Right renal cortex interstitium (tissue), 3 donors: ENCODE measurements at places on chromosomes 13 and 19.

DNA sequence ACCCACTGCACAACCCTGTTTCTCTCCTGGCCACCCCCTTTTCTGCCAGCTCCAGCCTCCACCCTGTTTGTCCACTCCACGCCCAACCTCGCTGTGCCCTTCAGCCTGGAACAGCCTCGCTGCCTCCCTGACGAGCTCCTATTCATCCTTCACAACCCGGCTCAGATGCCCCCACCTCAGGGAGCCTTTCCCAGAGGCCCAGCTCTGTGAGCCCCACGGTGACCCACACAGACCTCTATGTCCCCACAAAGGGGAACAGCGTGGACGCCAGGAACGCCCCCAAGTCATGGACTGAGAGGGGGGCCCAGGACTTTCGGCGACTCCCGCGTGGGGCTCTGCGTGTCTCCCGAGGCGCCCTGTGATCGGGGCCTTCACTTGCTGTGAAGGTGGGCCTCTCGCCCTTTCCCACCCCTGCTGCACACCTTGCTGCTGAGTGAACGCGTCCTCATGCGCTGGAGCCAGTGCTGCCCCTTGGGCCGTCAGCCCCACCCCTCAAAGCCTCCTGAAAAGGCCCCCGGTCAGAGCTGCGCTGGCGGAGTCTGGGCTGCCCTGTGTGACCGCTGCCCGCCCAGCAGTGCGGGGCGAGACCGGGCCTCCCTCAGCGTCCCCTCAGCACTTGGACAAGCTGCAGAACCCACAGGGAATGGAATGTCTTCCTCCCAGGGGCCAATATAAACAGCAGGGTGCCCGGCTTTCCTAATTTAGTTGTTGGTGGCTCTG lies 40.0 kb downstream of the ADPRHL1 start:
- DNase-seq, result no peak

DNA sequence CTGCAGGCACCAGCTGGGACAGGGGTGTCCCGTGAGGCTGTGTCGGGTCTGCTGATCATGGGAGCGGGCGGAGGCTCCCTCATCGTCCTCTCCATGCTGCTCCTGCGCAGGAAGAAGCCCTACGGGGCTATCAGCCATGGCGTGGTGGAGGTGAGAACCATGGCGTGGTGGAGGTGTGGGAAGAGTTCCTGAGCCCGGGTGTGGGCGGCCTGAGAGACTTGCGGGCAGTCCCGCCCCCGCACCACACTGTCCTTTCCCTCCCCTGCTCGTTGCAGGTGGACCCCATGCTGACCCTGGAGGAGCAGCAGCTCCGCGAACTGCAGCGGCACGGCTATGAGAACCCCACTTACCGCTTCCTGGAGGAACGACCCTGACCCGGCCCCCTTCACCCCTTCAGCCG lies 10.7 kb downstream of the APLP1 start:
- DNase-seq, result no peak

DNA sequence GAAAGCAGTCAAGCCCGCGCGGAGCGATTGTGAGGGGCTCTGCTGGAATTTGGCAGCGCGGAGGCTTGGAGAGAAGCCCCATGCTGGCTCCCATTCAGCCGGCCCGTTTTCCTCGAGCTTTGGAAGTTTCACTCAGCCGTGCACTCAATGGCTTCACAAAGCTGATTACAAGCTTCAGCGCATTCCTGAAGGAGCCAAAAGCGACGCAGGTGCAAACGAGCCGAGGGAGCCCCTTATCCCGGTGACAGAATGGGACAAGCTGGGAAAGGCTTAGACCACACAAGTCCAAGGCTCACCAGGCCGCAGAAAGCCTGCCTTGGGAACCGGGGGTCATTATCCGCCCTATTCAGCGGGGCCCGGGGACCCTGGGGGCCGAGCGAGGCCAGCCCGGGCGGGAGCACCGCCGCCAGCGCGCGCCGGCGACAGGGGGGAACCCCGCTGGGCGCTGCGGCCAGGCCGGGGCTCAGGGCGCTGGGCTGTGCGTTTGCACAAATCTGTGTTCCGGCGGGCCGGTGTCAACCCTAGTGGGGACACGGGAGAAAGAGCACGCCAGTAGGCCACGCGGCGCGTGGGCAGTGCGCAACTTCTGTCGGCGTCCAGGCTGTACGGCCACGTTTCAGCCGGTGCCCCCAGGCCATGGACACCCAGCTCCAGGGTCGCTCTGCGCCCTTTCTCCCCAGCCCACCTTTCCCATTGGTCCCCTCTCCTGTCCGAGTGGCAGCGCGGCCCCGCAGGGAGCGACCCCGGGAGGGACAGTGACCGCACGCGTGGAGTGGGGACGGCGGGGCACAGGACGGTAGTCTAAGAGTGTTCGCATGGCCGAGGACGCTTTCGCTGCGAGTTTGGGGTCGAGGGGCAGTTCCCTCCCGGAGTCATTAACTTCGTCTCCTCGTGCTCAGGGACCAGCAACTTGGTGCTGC lies 37.3 kb downstream of the SOX1 start:
- DNase-seq, result no peak

GRCh38 chr19:29547981-29548380 lies 22.2 kb downstream of the VSTM2B start:
- no peak for DNase-seq

- peak; percentile 40 for DNase-seq
Measured at GRCh38 chr19:44848036-44848811, 2.1 kb downstream of the NECTIN2 start.

DNA sequence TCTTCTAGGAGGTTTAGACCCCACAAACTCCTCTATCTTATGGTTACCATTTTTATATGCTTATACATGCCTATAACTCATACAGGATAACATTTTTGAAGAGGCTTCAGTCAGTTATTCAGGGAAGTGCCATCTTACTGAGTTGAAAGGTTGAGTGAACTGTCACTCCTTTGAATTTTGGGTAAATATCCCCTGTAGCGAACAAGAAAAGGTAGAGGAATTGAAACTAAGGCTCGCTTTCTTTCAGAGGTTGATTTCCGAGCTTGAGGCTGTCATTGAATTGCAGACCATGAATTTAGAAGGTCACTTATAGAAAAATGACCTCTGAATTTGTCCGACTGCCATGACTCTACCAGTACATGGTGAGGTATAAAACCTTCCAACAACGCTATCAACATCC lies 35.1 kb downstream of the MICU2 start:
- no peak for DNase-seq

GRCh38 chr19:804419-805165 lies 7.3 kb downstream of the PTBP1 start:
- no peak for DNase-seq

DNA sequence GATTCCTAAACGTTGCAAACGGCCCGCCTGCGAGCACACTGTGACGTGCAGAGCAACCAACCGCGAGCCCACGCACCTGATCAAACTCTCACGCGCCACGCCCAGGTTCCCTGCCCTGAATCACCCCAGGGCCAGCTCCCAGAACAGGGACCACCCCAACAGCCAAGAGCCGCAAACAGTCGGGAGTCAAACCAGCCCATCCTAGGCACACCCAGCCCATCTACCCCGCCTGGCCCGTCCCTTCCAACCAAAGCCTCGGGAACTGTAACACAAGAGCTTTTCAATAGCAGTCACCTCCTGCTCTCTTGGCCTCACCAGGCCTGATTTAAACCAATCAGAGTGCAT lies 8.9 kb downstream of the PIP5K1C start:
- no peak for DNase-seq

GRCh38 chr13:103246581-103247200 lies 180.5 kb upstream of the SLC10A2 start:
- DNase-seq, result no peak

GRCh38 chr13:88526186-88526852 lies 855.1 kb downstream of the SLITRK5 start:
- no peak for DNase-seq

DNA sequence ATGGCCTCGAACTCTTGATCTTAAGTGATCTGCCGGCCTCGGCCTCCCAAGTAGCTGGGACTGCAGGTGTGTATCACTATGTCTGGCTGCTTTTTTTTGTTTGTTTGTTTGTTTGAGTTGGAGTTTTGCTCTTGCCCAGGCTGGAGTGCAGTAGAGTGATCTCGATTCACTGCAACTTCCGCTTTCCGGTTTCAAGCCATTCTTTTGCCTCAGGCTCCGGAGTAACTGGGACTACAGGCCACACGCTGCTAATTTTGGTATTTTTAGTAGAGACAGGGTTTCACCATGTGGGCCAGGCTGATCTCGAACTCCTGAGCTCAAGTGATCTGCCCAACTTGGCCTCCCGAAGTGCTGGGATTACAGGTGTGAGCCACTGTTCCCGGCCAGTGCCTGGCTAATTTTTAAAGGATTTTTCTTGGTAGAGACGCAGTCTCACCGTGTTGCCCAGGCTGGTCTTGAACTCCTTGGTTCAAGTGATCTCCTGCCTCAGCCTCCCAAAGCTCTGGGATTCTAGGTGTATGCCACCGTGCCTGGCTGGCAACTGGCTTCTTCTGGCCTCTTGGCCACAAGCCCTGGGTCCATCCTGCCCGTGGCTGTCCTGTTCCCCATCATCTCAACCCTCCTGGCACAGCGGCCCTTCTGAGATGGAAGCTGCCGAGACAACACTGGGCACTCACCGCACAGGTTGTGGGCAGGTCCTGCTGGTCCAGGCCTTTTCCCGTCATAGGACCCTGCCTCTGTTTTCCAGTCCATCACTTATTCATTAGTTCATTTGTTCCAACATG lies 11.5 kb downstream of the TECR start:
- DNase-seq, result no peak

DNA sequence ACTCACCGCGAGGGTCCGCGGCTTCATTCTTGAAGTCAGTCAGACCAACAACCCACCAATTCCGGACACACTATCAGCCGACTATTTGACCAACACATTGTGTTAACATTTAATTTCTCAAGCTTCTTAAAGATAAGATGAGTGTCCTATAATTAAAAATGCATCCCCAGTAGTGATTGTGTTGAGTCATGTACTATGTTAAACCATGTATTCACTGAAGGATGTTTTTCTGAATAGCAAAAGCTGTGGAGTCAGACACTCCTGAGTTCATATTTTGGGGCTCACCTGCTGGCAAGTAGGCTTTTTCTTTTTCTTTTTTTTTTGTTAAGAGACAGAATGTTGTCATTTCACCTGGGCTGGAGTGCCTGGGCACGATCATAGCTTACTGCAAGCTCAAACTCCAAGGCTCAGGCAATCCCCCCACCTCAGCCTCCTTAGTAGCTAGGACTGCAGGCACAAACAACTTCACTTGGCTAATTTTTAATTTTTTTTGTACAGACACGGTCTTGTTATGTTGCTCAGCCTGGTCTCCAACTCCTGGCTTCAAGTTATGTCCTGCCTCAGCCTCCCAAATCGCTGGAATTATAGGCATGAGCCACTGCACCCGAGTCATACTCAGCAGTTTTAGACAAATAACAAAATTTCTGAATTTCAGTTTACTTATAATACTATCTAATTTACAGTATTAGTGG lies 606.9 kb downstream of the PCDH9 start:
- DNase-seq, result no peak

DNA sequence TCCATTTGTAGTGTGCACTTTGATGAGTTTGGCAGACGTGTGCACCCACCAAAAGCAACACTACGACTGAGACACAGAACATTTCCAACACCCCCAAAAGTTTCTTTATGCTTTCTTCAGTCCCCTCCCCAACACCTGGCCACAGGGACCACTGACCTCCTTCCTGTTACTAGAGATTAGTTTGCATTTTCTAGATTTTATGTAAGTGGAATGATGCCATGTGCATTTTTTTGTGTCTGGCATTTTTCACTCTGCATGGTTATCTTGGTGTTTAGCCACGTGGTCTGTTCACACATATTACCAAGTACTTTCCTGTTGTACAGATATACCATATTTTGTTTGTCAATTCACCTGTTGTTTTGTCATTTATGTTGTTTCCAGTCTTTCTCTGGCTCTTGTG lies 44.6 kb upstream of the URI1 start:
- DNase-seq, result no peak

DNA sequence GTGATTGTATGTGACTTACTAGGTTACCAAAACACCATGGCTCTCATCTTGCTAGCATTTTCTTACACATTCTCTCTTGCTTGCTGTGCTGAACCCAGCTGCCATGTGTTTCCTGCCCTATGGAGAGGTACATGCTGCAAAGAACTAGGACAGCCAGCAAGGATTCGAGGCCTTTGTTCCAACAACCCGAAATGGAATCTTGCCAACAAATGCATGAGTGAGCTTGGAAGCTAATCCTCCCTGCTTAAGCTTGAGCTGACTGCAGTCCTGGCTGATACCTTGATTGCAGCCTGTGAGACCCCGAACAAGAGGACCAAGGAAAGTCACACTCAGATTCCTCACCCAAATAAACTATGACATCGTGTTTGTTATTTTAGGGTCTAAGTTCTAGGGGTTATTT lies 651.2 kb downstream of the SLITRK6 start:
- DNase-seq, result peak; percentile 25

GRCh38 chr13:76454991-76455390 lies 431.2 kb downstream of the KCTD12 start:
- DNase-seq, result no peak

- no peak for DNase-seq
Measured at GRCh38 chr13:79194727-79195126, 211.3 kb downstream of the RBM26 start.

GRCh38 chr19:48512504-48513288 lies 1.1 kb upstream of the LMTK3 start:
- no peak for DNase-seq

DNA sequence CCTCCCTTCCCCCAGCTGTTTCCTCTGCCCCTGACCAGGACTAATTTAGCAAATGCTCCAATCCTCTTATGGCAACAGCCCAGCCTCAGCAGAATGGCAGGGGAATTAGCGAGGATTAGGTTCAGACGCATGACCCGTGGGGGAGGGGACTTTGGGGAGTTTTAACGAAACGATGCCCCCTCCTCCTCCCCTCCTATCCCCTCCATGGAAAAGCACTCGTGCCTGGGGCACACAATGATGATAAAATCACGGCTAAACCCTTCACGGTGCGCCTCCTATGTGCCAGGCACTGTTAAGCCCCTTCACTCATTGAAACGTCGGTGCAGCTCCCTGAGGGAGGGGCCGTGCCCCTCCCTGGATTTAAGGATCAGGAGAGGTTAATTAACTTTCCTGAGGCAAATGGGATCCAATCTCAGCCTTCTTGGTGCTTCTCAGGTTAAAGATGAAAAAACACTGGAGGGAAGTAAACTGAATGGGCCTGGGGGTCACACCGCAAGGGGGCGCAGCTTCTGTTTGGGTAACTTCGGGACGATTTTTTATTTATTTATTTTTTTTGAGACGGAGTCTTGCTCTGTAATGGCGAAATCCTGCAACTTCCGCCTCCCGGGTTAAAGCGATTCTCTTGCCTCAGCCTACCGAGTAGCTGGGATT lies 10.1 kb upstream of the TPRX2 start:
- DNase-seq, result no peak

- no peak for DNase-seq
Measured at GRCh38 chr13:79404985-79405384, 1.1 kb downstream of the RBM26 start.

- no peak for DNase-seq
Measured at GRCh38 chr19:53873773-53874605, 6.3 kb downstream of the MYADM start.

GRCh38 chr13:99039718-99040280 lies 61.9 kb upstream of the DOCK9 start:
- DNase-seq, result no peak

DNA sequence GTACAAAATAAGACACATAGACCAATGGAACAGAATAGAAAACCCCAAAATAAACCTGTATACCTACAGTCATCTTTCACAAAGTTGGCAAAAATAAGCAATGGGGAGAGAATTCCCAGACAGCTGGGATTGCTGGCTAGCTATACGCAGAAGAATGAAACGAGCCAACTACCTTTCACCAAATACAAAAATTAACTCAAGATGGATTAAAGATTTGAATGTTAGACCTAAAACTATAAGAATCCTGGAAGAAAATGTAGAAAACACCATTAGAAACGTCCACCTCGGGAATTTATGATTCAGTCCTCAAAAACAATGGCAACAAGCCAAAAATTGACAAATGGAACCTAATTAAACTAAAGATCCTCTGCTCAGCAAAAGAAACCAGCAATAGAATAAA lies 408.1 kb upstream of the SLITRK1 start:
- DNase-seq, result no peak
